Activated naive CD4-positive, alpha-beta T cell (primary cell): ENCODE measurements at places on chromosomes 2 and 18.

DNA sequence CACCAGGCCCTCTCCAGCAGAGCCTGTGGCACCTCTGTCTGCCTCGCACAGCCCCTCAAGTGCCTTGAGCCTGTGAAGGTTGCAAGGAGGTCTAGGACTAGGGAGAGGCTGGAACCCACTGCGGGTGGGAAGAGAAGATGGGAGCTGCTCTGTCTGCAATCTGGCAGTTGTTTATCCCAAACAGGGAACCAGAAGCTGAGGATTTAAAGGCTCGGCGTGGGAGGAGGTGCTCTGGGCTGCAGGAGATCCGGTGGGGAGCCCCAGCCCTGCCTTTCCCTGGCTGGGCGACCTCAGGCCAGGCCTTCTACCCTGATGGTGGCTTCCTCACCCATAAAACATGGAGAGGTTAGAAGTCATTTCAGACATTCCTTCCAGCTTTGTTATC lies 174.1 kb downstream of the SMAD7 start:
- no peak for DNase-seq

DNA sequence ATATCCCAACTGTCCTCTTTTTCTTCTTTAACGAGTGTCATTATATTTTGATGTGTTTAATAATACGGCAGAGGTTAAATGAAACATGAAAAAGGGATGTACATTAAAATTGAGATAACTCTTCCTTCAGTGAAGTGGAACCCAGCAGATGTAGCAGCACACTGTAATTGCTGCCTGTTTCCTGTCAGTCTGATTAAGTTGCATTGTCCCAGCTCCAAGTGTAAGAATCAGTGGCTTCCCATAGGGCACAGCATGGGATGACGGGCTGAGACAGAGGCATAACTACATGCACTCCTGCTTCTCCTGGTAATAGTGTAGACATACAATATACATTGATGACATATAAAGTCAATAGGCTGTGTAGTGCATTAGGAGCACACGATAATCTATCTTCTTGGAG lies 175.8 kb upstream of the TCF4 start:
- no peak for DNase-seq

GRCh38 chr2:240839152-240840143 lies 19.4 kb upstream of the KIF1A start:
- DNase-seq: no peak

DNA sequence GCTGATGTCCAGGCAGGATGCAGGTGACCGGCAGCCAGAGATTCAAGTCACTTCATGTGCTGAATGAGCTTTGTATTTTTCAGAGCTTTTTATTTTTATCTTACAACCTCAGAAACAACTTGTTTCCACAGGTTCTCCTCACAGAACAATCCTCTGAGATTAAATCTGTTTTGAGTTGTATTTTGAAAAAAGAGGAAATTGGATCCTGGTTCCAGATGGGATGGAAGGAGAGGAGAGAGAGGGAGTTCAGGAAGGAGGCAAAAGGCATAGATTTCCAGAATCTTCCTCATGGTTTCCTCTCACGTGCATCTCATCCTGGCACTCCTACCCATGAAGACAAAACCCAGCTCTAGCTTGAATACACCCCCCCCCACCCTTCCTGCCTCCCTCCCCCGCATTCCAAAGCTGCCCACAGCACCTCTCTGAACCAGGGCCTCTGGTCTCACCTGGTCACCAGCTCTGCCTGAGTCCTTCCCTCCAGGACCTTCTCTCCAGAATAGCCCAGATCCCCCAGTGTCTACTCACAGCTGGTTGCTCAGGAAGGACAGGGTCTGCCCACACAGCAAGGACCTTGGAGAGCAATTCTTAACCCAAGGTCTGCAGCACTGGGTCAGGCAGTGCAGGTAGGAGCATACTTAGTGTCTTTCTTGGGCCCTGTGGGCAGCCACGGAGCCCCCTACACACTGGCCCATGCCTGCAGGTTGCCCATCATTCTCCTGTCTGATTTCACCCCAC lies 104.7 kb downstream of the ZFP36L2 start:
- no peak for DNase-seq

GRCh38 chr2:70085711-70086277 lies 1.5 kb upstream of the PCBP1 start:
- no peak for DNase-seq

- no peak for DNase-seq
Observed at GRCh38 chr2:115214050-115214449, 771.6 kb downstream of the DPP10 start.

- peak; percentile 53 for DNase-seq
Observed at GRCh38 chr2:98761267-98761781, 30.4 kb upstream of the MGAT4A start.

- no peak for DNase-seq
Observed at GRCh38 chr18:10318691-10318970, 135.8 kb upstream of the APCDD1 start.

DNA sequence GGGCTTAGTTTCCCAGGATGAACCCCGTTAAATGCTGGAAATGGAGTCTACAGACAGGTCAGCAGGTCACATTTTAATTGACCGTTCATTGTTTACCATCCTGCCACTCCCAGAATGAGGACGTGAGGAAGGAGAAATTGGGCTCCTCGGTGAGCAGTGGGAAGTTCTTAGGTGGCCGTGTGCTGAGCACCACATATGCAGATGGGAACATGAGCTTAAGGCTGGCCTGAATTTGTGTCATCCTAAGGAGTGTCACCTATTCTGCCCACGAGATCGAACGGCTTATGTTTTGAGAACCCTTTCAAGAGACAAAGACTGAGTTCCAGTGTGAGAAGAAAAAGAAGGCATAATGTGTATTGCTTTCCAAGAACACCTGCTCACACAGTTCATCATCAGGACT lies 234.4 kb upstream of the PXDN start:
- DNase-seq: no peak

DNA sequence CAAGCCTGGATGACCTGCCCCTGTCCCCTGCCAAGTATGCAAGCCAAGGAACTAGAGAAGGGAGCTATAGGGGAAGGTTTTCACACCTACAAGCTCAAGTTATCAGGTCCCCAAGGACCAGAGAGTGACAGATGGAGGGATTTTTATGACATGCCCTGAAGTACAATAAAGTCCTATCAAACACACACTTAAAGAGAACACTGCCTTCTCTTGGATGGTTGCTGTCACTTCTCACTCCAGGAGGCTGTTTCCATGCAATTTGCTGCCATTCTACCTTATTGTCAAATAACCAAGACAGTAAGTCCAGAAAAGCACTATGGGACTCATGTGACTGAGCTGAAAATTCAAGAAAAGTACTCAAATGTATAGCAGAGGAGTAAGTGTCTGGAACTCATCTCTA lies 76.6 kb upstream of the DDX18 start:
- no peak for DNase-seq

DNA sequence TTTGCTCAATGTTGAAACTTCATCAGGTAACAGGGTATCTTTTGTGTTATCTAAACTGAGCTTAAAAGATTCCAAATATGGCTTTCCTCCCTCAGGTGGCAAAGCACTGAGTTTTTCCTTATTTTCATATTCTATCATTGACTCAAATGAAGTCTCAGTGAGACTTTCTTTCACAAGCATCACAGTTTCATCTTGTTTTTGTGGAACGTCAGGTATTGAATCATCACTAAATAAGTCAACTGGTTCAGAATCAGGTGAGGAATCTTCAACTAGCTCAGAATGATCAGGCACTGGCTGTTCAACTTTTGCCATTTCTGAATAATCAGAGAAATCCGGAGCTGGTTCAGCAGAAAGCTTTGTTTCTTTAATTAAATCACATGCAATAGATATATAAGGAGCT lies 24.6 kb downstream of the RTN4 start:
- no peak for DNase-seq

- DNase-seq: no peak
Observed at GRCh38 chr2:97645112-97645694, 659 bp upstream of the COX5B start.

DNA sequence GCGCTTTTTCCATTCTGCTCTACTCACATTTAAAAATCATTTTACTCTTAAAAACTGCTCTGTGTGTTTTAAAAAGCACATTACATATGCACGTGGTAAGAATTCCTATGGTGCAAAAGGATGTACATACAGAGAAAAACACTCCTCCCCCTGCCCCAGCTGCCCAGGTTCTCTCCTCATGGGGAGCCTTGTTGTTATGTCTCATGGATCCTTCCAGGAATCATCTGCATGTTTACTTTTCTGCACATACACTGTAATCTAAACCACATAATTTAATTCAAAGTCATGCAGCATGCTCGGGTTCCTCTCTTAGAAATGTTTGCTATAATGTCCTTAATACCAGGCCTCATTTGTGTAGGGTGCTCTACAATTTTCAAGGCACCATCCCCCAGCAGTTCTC lies 243.3 kb downstream of the LOXHD1 start:
- DNase-seq: no peak

GRCh38 chr18:47775961-47776360 lies 154.5 kb downstream of the SMAD2 start:
- no peak for DNase-seq

DNA sequence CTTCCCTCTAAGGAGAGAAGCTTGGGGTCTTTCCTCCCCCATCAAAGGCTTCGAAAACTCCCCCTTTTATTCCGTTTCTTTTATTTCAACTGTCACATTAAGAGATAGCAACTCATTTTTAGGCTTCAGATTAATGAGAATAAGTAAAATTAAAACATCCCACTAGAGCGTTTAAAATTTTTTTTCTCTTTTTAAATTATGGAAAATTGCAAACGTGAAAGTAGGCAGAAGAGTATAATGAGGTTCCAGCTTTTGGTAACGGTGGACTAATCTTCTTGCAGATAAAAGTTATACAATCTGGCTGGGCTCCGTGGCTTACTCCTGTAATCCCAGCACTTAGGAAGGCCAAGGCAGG lies 21.9 kb upstream of the RMP24 start:
- no peak for DNase-seq
